ENCODE measurements at places on chromosomes 12 and 14.

- DNase-seq, result no peak
These were observed 168.4 kb upstream of the GARIN6 start for GRCh38 chr12:99479149-99479548.

GRCh38 chr14:73576391-73576790 is 7.4 kb downstream of the ACOT2 start:
- DNase-seq, result no peak

DNA sequence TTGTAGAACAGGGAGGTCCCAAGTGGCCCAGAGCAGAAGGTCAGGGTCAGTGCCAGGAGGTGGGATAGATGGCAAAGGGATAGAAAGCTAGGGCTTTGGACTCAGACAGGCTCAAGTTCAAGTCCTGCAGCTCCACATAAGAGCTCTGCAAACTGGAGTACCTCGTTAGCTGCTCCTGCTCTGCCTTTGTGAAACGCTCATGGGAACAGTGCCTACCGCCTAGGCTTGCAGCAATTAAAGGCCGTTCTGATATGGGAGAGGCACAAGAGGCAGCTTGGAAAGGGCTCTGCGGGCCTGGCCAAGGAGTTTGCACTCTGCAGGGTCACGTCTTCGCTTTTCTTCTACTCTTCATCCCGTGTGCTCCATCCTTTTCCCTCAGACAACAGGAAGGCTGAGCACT is 54.1 kb downstream of the MAP1LC3B2 start:
- DNase-seq, result no peak

DNA sequence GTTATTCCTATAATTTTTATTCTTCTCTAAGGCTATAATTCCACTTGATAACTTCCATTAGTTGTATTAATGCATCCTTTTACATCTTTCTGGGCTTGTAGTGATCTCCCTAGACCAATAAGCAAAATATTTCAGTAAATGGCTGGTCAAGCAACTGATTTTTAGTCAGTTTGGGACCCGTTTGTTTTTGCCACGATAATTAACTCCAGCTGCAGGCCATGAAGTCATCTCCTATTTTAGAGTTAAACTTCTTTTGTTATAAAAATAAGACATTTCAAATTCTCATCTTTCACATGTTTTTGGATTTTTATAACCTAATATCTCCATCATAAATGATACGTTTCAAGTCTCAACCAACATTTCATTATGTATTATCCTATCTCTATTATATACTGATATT is 49.4 kb downstream of the MAGOHB start:
- no peak for DNase-seq

DNA sequence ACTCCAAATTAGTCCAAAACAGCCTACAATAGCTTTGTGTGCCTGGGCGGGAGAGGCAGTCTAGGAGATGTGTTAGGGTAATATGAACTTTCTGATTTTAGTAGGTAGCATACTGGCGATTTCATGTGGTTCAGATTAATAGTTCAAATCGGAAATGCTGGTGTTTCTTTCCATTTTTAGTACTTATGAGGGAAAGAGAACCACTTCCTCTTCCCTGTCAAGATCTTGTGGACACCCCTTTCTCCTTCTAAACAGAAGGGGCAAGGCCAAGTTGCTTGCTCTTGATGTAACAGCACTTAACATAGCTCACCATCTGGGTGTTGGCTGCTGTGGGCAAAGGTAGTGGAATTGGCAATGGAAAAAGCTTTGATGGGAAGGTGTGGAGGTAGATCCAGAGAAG is 32.2 kb upstream of the IGF1 start:
- DNase-seq, result no peak

- DNase-seq, result no peak
These were observed 863.2 kb downstream of the LRFN5 start for GRCh38 chr14:42469637-42470426.

Measured in activated T-cell treated with anti-CD3 and anti-CD28 coated beads for 1 hour (primary cell).